ENCODE measurements at places on chromosomes 4 and X.

DNA sequence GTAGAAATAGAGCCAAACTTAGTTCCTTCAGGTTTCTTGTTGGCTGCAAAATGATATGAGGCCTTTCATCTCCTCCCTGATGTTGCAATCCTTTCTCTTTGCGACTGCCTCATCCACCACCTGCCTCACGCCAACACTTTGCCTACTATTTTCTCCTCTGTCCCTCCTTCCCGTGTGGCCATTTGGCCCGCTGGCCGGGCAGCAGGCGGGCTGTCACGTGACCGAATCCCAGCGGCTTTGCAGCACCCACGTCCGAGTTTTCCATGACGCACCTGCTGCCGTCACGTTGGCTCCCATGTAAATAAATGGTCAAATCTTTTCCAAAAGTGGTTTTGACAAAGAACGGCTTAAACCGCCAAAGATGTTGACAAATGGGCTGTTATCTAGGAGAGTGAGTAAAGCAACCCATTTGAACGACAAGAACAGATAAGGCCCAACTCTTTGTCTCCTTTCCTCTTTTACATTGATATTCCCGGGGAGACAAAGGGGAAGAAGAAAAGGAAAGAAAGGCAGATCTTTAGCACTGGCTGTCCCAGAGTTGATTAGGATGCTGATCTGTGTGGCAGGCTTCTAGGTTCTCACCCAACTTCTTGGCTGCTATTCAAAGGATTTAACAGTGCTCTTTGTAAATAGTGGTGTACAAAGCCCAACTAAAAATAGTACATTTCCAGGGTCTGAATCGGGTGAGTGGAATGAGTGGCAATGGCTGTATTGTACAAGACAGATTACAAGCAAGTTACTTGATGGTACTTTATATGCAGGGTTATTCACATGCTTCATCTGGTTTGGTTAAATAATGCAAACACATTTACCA lies 174.2 kb upstream of the JADE1 start:
- DNase-seq: peak; percentile 93

DNA sequence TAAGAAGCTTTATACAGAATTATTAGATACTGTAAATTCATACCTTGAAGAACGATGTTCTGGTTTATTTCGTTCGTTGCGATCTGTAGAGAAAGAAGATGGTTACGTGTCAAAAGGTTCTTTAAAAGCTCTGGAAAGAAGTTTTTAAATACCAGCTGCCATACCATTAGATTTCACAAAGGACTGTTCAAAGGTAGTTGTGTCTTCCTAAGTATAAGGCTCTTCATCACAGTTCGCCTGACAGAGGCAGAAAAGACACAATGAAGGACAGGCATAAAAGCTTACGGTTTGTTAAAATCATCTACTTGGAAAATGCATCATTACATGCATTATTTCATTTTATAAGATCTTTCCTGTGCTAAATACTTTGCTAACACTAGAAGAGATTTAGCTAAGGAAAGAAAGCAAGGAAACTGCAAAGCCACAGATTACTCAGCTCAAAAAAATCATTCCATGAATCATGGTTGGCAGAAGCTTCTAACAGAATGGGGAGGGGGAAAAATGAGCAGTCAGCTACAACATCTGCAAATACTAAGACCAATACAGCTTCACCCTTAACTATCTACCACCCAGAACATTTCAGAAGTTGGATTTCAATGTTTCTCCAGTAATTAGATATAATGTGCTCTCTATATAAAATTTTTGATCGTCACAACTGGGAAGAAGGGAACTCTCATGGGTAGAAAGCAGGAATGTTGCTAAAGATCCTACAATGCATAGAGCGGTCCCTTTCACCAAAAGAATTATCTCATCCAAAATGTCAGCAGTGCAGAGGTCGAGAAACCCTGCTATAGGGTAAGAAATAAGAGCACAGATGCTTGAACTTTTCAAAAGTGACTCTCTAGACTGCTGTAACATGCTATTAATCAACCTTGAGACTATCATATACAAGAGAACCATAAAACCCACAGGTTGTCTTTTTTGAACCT lies 50.7 kb upstream of the PRSS48 start:
- DNase-seq: no peak

GRCh38 chrX:110734271-110734670 lies 61.3 kb downstream of the CHRDL1 start:
- DNase-seq: no peak

GRCh38 chrX:110415440-110416170 lies 57.0 kb downstream of the RTL9 start:
- no peak for DNase-seq

DNA sequence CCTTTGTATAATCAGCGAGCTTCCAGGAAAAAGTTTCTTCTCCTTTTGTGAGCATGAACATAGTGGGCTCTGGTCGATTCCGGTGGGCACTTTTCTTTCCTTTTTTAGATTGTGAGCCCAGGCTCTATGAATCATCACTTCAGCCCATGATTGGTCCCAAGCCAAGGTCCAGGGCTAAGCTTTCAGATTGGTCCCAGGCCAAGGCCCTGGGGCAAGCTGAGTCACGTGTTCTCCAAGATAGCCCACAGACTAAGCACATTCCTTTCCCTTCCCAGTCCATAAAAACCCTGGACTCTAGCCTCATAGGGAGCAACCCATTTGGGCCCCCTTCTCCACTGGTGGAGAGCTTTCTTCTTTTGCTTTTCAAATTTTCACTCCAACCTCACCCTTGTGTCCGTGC lies 430.5 kb downstream of the NAP1L3 start:
- DNase-seq: no peak

DNA sequence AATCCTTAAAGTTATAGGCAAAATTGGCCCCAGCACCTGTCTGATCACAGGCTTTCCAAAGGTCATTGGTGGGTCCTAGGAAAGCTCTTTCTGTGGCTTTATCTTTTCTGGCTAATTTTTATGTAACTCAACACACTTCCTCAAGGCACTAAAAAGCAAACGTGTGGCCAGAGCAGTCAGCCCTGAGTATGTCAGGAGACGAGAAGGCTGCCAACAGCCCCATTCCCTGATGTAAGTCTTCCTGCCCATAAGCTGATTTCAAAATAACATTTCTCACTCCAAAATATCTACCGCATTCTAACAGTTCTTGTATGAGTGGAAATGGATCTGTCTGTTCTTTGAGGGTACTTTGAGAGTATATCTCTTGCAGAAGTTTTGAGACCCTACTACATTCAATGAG lies 25.5 kb upstream of the FUNDC1 start:
- DNase-seq: no peak

Measured in DMS53 (cell line).